ENCODE measurements at places on chromosomes 16 and 17. TPM values are rescaled to one million over a fixed set of nuclear protein-coding genes. Genes with fewer than 3 reads are reported as not detected.

- no peak overlapping the region for H3K4me3 ChIP-seq
- peaks cover 4% of the 10 kb centered on the region for H3K4me1 ChIP-seq
- no peak overlapping the region for H3K27ac ChIP-seq
Measured at GRCh38 chr17:74999523-74999922, 12.1 kb downstream of the CDR2L start.

GRCh38 chr17:78953356-78954350 is 26.1 kb downstream of the LGALS3BP start:
- no peak for DNase-seq
- H3K4me3 ChIP-seq, result no peak overlapping the region
- no peak overlapping the region for H3K27ac ChIP-seq
- no peaks in the 10 kb centered on the region for H3K27me3 ChIP-seq
- H3K36me3 ChIP-seq, result no peaks in the 10 kb centered on the region
- peaks cover 20% of the 10 kb centered on the region for H3K4me1 ChIP-seq

GRCh38 chr16:35596467-35596866 is 2137.1 kb downstream of the TP53TG3F start:
- H3K4me1 ChIP-seq, result no peaks in the 10 kb centered on the region
- H3K4me3 ChIP-seq, result no peak overlapping the region
- H3K36me3 ChIP-seq, result no peaks in the 10 kb centered on the region

DNA sequence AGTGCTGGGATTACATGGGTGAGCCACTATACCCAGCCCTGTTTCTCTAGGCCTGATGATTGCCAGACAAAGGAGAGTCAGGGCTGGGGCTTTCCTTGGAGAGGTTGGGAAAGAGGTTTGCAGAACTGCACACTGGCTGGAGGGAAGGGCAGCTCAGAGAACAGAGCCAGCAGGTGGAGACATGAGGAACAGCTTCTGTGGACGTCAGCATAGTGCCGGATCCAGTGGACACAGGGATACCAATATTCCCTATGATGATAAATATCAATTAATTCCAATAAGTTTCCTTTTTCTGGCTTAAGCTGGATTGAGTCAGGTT is 43.2 kb upstream of the SCNN1B start:
- no peak for DNase-seq
- H3K36me3 ChIP-seq, result no peaks in the 10 kb centered on the region
- no peaks in the 10 kb centered on the region for H3K4me1 ChIP-seq
- H3K27ac ChIP-seq, result peak overlapping the region; percentile 23
- H3K4me3 ChIP-seq, result no peak overlapping the region

- H3K4me1 ChIP-seq, result peaks cover 4% of the 10 kb centered on the region
- H3K27me3 ChIP-seq, result peaks cover 25% of the 10 kb centered on the region
- no peak overlapping the region for H3K27ac ChIP-seq
- no peak overlapping the region for H3K4me3 ChIP-seq
- DNase-seq, result no peak
- H3K36me3 ChIP-seq, result no peaks in the 10 kb centered on the region
Measured at GRCh38 chr17:40614431-40615067, 33.1 kb downstream of the SMARCE1 start.

GRCh38 chr17:15260376-15261257 is 4.5 kb downstream of the PMP22 start:
- H3K4me3 ChIP-seq, result peak overlapping the region; percentile 94
- H3K4me1 ChIP-seq, result peaks cover 17% of the 10 kb centered on the region
- peaks cover 6% of the 10 kb centered on the region for H3K36me3 ChIP-seq
- peaks cover 85% of the 10 kb centered on the region for H3K27me3 ChIP-seq
- peak overlapping the region; percentile 70 for H3K27ac ChIP-seq
- DNase-seq, result peak; percentile 91

DNA sequence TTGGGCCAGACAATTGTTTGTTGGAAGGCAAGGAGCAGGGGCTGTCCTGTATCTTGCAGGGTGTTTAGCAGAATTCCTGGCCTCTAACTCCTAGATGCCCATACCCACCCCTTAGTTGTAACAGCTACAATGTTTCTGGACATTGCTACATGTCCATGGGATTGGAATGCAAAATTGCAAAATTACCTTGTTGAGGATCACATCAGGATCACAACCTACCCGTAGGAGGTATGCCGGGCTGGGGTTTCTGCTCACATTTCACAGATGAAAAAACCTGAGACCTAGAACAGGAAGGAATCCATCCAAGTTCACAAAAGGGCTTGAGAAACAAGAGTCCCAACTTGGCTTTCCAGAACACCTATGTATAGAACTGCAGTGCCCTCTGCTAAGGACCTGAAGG is 22.7 kb downstream of the NOG start:
- H3K4me3 ChIP-seq, result no peak overlapping the region
- H3K4me1 ChIP-seq, result no peaks in the 10 kb centered on the region
- DNase-seq, result no peak
- H3K27ac ChIP-seq, result no peak overlapping the region
- H3K36me3 ChIP-seq, result no peaks in the 10 kb centered on the region

- H3K27me3 ChIP-seq, result peaks cover 3% of the 10 kb centered on the region
- no peaks in the 10 kb centered on the region for H3K36me3 ChIP-seq
- peak overlapping the region; percentile 90 for H3K27ac ChIP-seq
- no peak for DNase-seq
- H3K4me1 ChIP-seq, result peaks cover 16% of the 10 kb centered on the region
Measured at GRCh38 chr17:38727736-38728135, 2.4 kb upstream of the CISD3 start.

DNA sequence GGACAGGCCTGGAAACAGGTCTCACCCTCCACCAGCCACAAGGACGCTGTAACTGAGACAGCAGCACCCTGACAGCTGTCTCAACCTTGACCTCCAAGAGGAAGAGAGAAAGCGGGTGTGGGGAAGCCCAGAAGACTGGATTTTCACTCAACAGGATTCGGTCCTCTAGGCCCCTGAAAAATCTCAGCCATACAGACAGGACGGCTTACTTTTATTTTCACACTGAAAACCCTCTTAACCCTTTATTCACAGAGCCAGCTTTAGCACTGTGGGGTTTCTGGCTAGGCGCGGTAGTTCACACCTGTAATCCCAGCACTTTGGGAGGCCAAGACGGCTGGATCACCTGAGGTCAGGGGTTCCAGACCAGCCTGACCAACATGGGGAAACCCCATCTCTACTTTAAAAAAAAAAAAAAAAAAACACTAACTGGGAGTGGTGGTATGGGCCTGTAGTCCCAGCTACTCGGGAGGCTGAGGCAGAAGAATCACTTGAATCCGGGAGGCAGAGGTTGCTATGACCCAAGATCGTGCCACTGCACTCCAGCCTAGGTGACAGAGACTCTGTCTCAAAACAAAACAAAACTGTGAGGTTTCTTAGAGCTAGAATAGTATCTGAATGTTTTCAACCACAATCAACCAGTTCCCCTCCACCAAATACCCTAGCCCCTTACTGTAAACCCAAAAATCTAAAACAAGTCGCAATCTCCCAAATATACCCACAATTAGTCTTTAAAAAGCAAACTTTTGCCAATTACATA is 5.3 kb downstream of the ANKRD11 start:
- H3K27ac ChIP-seq, result peak overlapping the region; percentile 76
- peaks cover 73% of the 10 kb centered on the region for H3K4me1 ChIP-seq
- no peak for DNase-seq
- peaks cover 14% of the 10 kb centered on the region for H3K36me3 ChIP-seq

DNA sequence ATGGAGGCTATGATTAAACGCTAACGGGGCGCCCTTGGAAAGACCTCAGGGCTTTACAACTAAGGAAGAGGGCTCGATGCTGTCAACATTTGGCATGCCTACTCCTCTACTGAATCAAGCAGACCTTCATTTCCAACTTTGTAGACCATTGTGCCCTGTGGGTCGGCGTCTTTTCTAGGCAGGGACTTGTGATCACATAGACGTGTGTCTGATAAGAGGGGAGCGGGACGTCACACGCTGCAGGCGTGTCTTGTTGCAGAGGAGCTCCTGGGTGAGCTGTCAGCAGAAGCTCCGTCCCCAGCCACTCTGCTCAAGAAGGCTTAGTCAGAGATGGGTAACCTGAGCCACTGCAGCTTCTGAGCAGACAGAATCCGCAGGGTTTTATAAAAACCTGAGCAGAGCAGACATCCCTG is 2.8 kb downstream of the MAPK8IP3 start:
- peak overlapping the region; percentile 52 for H3K4me3 ChIP-seq
- no peak for DNase-seq
- peaks cover 24% of the 10 kb centered on the region for H3K4me1 ChIP-seq
- no peak overlapping the region for H3K27ac ChIP-seq
- H3K27me3 ChIP-seq, result no peaks in the 10 kb centered on the region

The NPIPA2 gene
- 8.2 TPM for total RNA-seq

The RABEP1 gene
- 32.3 TPM for total RNA-seq

The ZNF385C gene
- 1.7 TPM for total RNA-seq

The MC1R gene
- 3.8 TPM for total RNA-seq

The SLC38A8 gene
- total RNA-seq, result not detected

The KRTAP2-2 gene
- total RNA-seq, result not detected

The IL21R gene
- 0.29 TPM for total RNA-seq

The CHST4 gene
- 0.33 TPM for total RNA-seq

All from type B pancreatic cell (in vitro differentiated cells).